BE2C (cell line): ENCODE measurements at places on chromosomes 2 and 18.

DNA sequence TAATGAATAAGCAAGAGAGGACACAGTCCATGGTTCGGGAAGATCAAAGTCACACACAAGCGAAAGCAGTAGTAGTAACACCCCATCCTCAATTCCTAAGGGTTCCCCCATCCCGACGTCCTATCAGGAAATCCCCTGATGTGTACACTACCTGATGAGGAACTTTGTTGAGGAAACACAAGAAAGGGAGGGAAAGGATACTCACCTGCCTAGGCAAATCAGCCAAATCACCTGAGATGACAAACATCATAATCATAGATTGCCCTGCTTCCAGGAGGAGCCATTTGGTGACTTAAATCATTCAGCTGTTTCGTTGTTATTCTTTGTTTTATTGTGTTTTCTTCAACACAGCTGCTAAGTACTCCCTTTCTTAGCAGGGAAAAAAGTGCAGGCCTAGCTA is 55.5 kb upstream of the SPOPL start:
- no peak for DNase-seq

GRCh38 chr2:37709111-37709510 is 37.7 kb upstream of the CDC42EP3 start:
- no peak for DNase-seq

DNA sequence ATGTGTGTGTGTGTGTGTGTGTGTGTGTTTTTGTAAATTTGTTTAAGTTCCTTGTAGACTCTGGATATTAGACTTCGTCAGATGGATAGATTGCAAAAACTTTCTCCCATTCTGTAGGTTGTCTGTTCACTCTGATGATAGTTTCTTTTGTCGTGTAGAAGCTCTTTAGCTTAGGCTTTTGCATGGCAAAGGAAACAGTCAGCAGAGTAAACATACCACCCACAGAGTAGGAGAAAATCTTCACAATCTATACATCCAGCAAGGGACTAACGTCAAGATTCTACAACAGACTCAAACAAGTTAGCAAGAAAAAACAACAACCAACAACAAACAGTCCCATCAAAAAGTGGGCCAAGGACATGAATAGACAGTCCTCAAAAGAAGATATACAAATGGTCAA is 336.7 kb upstream of the ATP5MC3 start:
- DNase-seq: no peak

GRCh38 chr18:79664525-79665125 is 15.0 kb upstream of the CTDP1 start:
- no peak for DNase-seq
